ENCODE measurements at places on chromosomes 7 and 10. TPM values are rescaled to one million over a fixed set of nuclear protein-coding genes. Genes with fewer than 3 reads are reported as not detected.
A peak's percentile ranks its signal among the peaks of the same experiment; 100 is the strongest.

CLDN15 gene
- total RNA-seq, result 6.4 TPM

LRRC18 gene
- not detected for total RNA-seq

GPR85 gene
- 13.2 TPM for total RNA-seq

SH2B2 gene
- 13.4 TPM for total RNA-seq

CHCHD3 gene
- total RNA-seq, result 192 TPM

TFR2 gene
- total RNA-seq, result not detected

CHN2 gene
- total RNA-seq, result 3.5 TPM

ABCB4 gene
- 0.13 TPM for total RNA-seq

WEE2 gene
- not detected for total RNA-seq

UFSP1 gene
- total RNA-seq, result 5.5 TPM

TUBB8 gene
- total RNA-seq, result not detected

- DNase-seq, result no peak
These were observed 105.5 kb downstream of the NEUROD6 start for GRCh38 chr7:31234836-31235605.

- DNase-seq, result no peak
These were observed 38.4 kb upstream of the PLXNA4 start for GRCh38 chr7:132614428-132615318.

DNA sequence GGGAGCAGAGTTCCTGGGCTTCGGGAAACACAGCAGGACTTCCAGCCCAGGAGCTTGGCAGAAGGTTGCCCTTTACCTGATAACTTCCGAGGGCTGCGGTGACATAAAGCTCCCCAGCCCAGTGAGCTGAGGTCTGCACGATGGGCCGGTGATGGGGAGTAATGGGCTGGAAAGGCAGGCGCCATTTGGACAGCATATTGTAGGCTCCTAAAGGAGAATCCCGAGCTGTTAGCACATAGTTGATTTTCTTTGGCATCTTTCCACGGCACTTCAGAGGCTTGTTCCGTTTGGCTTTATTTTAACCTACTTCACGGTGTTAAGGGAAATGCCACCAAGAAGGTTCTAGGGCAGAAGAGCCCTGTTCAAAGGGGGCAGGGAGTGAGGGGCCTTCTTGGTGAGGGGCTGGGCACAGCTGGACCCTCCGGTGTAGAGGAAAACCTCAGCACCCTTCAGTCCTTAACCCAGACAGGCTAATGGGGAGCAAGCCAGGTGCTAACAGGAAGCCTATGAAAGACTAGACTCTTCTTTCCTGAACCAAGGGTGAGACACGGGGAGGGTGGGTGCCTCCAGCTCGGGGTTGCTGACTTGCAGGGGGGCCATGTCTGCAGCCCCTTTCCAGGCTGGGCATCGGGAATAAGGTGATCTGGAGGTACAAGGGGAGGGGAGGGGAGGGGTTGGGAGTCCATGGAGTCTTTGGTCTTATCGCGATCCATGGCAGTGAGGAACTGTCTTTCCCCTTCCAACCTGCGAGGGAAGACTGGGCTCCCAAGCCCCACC, 347.7 kb downstream of the GLRX3 start:
- no peak for DNase-seq

GRCh38 chr7:20122073-20122472, 95.1 kb downstream of the MACC1 start:
- no peak for DNase-seq

DNA sequence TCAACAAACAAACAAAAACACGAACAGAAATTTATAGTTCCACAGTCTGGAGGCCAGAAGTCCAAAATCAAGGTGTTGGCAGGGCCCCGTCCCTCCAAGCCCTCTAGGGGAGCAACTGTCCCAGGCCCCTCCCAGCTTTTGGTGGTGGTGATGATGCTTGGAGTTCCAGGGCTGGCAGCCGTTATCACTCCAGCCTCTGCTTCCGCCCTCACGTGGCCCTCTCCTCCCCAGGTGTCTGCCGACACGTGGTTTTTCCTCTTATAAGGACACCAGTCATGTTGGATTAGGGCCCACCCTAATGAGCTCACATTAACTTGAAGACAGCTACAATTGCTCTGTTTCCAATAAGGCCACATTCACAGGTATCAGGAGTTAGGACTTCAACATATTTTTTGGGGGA, 49.7 kb downstream of the MICALL2 start:
- no peak for DNase-seq

DNA sequence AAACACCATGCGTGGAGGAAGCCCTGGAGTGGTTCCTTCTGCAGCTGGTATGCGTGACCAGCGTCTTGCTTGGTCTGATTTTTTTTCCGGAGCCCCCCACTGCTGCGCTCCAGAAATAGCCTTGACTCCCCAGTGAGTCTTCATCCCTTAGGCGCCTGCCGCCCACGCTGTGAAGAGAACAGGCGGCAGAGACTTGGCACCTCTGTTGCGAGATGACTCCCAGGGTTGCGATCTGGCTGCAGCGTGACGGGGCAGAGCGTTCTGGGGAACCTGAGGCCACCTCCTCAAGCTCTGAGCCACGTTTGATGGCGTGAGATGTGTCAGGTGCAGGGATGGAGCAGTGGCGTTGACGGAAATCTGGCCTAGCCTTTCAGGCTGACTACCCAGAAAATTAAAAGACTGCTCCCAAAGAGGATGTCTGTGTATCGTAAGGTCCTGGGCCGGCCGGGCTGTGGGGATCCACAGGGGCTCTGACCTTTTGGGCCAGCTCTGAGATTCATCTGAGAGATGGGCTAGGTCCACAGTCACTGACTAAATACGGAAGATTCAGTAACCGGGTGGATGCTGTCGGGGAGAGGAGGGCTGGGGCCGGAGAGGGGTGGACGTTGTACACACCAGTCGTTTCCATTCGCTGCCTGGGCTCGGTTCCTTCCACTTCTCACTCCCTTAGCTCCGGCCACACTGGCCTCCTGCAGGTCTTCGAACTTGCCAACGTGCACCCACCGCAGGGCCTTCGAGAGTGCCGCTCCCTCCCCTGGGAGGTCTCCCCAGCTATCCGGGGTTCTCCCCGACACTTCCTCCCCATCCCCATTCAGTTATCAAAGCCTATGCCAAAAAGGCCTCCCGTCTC, 33.8 kb downstream of the PFKFB3 start:
- no peak for DNase-seq

GRCh38 chr10:24834869-24835268, 111.2 kb upstream of the ARHGAP21 start:
- no peak for DNase-seq

DNA sequence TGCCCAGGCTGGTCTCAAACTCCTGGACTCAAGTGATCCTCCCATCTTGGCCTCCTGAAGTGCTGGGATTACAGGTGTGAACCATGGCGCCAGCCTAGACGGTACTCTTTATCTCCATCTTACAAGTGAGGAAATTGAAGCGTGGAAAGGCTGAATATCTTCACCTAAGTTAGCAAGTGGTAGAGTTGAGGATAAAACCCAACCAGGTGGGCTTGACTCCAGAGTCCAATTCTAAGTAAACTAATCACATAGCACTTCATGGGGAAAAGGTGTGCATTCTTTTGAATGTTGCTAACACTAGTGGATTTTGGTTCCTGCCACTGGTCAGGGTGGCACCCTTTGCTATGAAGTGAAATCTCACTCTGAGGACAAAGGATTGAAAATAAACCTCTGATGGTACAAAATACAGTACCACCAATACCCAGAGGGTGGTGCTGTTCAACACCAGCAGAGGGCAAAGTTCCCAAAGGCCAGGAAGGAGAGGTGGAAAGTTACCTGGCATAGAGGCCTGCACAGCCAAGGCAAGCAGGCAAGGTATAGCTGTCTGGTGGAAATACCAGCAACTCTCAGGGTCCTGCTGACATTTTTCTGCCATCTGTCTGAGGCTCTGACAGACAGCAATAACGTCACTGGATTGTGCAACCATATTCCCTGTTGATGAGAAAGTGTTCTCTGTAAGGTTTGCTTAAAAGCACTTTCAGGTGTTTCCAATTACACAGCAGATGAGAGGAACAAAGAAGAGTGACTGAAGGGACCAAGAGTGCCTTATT, 17.6 kb downstream of the ZDHHC16 start:
- DNase-seq, result peak; percentile 76

- DNase-seq, result no peak
These were observed 215.6 kb downstream of the CREB5 start for GRCh38 chr7:28627896-28628295.

DNA sequence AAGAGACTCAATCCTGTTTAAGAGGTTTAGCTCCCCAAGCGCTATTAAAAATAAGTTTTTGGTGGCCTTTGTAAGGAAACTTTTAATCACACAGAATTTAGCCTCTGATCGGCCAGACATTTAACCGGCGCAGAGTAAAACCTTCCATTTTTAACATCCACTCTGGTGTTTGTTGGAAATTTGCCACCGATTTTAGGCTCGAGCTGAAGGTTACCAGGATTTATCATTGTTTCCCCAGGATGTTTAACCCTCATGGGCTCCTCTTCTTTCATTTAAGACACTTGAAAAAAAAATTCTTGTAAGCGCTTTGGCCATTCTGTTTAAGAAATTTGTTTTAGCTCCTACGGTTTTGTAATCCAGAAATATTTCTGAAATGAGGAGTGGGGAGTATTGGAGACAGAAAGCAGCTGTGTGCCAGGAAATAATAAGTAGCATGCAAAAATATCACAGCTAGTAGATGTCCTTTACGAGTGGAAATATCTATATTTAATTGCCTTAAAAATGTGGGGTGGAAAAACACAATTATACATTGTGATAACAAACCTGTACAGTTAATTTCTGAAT, 3.4 kb downstream of the NEUROD6 start:
- no peak for DNase-seq

GRCh38 chr7:116216956-116217571, 6.7 kb downstream of the TES start:
- no peak for DNase-seq

GRCh38 chr10:129960481-129961156, 3.5 kb downstream of the EBF3 start:
- DNase-seq, result no peak

GRCh38 chr10:36362257-36362656, 720.2 kb upstream of the FZD8 start:
- no peak for DNase-seq

- no peak for DNase-seq
These were observed 116.0 kb upstream of the FZD8 start for GRCh38 chr10:35758076-35758475.

DNA sequence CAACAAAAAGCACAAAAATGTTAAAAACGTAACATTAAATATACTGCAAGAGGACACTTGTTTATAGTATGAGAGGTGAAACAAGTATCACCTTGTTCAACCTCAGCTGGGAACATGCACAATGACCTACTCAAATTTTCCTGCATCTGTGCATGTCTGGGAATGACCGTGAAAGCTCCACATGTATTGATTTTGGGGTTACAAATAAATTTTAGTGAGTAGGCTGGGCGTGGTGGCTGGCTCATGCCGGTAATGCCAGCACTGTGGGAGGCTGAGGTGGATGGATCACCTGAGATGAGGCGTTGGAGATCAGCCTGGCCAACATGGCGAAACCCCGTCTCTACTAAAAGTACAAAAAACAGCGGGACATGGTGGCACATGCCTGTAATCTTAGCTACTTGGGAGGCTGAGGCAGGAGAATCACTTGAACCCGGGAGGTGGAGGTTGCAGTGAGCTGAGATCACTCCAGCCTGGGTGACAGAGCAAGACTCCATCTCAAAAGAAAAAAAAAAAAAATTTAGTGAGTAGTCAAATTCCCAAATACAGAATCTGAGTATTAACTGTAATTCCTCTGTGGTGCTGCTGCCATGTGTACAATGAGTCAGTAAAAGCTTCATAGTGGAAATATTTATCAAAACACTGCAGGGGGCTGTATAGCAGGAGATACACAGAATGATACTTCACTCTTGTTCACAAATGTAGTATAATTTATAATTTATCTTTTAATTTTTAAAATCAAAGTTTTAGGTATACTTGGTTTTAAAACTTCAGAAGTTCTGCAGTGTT, 41.1 kb downstream of the SUGCT start:
- no peak for DNase-seq

GRCh38 chr10:7795605-7796004, 7.6 kb downstream of the ATP5F1C start:
- DNase-seq, result no peak

DNA sequence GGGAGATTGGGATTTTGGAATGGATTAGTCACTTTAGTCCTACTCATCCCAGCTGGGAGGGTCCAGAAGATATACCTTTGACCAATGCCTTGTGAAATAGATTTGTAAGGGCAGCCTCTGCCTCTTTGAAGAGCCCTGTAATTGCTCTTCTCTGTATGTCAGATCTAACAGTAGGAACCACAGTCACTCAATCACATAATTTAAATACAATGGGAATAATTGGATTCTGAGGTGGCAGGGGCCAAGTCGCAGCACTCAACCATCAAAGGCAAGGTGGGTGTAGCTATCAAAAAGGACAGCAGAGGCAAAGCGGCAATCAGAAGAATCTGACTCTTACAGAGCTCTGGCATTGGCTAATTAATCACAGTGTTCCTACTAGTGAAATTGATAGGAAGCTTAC, 650.9 kb upstream of the ANKRD30A start:
- no peak for DNase-seq

DNA sequence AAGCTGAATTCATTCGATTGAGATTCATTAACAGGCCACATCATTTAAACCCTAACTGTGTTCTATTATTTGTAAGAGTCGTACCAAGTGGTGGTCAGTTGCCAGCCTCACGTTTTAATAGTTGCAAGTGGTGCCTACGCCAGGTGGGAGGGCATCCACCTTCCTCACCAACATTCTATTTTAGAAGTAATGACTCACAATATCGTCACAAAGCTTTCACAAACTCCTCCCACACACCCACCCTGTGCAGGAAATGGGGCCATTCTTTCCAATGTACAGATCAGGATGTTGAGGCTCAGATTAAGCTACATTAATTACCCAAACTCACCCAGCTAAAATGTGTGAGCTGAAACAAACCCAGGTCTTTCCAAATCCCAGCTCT, 77.3 kb upstream of the SAMD8 start:
- DNase-seq, result no peak

DNA sequence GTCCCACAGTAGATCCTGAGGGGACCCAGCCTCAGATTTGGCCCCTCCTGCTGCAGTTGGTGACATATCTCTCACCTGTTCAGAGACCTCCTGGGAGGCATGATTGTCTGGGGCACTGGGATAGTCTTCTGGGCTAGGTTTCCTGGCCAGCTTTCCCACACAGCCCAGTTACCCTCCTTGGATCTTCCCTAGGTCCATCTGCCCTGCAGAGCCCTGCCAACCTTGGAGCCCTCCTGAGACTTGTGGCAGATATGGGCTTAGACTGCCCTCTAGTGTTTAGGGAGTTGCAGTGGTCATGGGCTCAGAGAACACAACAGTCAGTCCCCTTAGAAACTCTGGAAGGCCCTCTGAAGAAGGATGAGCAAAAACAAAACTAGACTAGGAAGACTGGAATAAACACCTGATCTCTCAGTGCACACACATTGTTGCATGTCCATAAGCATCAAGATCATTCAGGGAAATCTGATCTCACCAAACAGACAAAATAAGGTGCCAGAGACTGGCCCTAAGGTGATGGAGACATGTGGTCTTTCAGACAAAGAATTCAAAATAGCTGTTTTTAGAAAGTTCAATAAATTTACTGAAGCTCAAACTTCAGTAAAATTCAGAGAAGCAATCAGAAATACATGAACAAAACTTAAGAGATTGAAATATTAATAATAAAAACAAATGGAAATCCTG, 324.6 kb downstream of the ATRNL1 start:
- DNase-seq, result peak; percentile 73

GRCh38 chr10:32954080-32954479, 4.0 kb downstream of the ITGB1 start:
- DNase-seq, result no peak

Measured in SJCRH30 (cell line).